ENCODE measurements at places on chromosomes 2 and 18. TPM values are rescaled to one million over a fixed set of nuclear protein-coding genes. Genes with fewer than 3 reads are reported as not detected.

DNA sequence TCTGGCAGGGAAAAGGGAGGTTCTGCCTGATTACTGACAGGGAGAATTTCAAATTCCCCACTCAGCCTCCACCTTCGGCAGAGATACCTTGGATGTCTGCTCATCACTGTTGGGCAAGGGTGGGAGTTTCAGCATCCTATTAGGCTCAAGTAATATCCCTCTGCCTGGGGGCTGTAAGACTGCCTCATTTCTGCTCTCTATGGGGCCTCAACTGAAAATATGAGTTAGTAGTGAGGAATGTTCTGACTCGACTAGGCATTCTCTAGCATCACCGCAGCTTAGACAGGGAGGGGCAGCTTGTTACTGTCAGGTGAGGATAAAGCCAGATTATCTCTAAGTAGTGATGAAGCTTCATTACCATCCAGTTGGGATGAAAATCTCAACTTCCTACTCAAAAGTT lies 87.7 kb upstream of the LRP1B start:
- DNase-seq = no peak

DNA sequence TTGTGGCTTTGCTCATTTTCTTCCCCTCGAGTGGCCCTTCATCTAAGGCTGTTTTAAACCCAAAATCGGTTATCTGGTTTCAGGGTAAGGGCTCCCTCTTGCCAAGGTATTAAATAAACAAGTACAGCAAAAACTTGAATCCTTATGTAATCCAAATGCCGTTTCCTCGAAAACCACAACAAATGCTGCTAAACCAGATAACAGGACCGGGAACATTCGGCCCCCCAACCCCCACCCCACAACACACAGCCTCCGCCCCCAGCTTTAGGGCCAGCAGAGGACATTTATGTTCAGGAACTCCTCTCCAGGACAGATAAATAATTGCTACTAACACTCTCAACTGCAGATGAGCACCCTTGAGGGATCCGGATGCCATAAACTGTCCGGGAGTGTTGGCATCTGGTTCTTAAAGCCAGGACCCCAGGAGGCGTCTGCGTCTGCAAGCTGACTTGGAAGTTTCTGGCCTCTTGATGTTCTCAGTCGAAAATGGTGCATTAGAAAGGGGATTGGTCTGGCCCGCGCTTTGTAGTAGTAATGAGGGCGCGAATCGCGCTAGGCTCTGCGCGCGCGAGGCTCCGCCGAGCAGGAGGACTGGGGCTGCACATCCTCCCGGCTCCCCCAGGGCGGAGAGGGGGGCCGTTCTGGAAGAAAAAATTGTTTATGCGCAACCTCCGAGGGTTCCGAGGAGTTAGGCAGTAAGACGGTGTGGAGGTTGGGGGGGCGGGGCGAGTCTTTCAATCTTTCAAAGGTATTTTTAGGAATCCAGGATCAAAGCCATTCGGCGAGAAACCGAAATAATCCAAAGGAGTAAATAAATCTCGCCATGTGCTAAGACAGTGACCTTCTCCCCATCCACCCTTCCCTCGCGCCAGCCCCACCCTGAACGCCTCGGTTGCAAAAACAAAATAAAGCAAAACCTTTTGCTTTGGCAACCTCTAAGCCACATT lies 3.9 kb upstream of the ID2 start:
- peak; percentile 65 for DNase-seq

GRCh38 chr2:233714121-233714520 lies 1.4 kb downstream of the UGT1A5 start:
- no peak for DNase-seq

PCARE gene
- not detected for total RNA-seq

PTPRM gene
- total RNA-seq = 16.1 TPM
